Motor neuron (in vitro differentiated cells): ENCODE measurements at places on chromosomes 6 and 20. TPM values are rescaled to one million over a fixed set of nuclear protein-coding genes. Genes with fewer than 3 reads are reported as not detected.

Gene CLPSL2
- not detected in 2 replicates for total RNA-seq

Gene KHDRBS2
- 14.0 and 16.8 TPM in 2 replicates for total RNA-seq

Gene ADISSP
- 14.0 and 18.5 TPM in 2 replicates for total RNA-seq

DNA sequence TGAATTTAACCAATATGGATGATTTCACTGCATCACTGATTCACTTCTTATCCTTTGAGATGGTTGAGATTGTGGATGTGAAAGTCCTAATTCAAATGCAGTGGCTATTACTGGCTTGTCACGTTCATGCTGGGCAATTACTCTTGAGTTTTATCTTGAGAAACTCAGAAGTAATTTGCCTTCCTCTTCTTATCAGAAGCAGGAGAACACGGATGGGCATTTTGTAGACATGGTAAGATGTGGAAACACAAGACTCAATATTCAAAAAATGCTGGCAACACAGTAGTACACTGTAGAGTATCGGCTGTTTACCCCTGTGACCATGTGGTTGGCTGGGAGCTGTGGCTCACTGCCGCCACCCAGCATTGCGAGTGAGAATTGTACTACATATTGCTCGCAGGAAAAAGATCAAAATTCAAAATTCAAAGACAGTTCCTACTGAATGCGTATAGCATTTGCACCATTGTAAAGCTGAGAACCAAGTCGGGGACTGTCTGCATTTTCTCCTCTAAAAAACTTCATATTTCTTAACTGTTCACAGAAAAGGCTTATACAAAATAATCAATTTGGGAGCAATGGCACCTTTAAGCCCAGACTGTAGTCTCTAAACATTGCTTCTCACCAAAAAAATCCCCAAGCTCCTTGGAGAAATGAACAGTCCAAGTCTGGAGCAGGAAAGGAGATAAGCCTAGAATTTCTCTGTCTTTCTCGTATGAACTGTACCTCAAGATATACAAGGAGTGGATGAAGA is 61.9 kb upstream of the ELOVL5 start:
- peak; percentile 89 for ATAC-seq

DNA sequence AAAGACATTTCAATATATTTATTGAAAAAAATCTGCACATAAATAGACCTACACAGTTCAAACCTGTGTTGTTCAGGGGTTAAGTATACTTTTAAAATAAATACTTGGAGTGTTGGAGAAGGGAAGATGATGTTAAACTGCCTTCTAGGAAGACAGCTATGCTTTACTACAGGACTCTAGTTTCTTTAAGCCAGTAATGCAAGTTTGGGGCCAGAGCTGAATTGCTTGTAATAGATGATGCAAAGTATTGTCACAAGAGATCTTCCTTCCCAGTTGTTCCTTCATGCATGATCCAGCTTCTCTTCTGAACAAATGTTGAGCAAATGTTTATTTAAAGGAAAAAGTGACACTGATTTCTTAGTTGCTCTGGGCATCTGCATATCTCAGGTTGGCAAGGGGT is 20.2 kb upstream of the RIMS4 start:
- ATAC-seq, result no peak

- ATAC-seq, result no peak
Measured at GRCh38 chr20:64254156-64254555, 1.4 kb upstream of the PCMTD2 start.

DNA sequence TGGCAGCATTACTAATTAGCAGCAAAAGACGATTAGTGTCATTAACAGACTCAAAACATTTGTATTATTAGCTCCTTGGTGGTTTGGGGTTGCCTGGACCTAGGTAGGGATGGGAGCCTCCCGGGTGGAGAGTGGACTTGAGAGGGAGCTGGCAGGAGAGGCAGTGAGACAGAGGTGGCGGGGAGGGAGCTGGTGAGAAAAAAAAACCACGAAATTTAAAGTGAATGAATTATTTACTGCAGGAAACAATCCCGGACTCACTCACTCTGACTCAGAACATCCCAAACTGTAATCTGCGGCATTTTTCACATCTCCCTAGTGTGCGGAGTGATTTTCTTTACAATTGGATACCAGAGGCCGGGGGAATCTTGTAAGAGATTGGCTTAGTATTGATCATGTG is 14.3 kb upstream of the CDH22 start:
- no peak for ATAC-seq
